ENCODE measurements at places on chromosomes 4 and X.

DNA sequence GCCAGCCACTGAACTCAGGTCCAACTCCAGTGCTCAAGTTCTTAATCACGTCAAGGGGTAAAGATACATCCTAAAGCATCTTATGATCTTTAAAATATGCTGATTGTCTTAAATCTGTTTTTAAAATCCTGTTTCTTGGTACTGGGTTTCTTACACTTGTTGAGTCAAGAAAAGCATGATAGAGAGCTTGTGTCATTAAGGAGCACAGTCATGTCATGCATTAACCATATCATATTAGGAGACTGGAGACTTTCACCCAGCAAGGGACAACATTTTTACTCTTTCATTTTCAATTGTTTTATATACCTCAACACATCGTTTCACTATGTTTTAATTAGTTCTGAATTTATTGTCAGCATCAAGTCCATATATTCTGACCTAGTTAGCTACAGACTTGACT is 41.5 kb downstream of the BCLAF3 start:
- DNase-seq = no peak

- DNase-seq = no peak
Observed at GRCh38 chrX:117711782-117712181, 404.8 kb downstream of the KLHL13 start.

DNA sequence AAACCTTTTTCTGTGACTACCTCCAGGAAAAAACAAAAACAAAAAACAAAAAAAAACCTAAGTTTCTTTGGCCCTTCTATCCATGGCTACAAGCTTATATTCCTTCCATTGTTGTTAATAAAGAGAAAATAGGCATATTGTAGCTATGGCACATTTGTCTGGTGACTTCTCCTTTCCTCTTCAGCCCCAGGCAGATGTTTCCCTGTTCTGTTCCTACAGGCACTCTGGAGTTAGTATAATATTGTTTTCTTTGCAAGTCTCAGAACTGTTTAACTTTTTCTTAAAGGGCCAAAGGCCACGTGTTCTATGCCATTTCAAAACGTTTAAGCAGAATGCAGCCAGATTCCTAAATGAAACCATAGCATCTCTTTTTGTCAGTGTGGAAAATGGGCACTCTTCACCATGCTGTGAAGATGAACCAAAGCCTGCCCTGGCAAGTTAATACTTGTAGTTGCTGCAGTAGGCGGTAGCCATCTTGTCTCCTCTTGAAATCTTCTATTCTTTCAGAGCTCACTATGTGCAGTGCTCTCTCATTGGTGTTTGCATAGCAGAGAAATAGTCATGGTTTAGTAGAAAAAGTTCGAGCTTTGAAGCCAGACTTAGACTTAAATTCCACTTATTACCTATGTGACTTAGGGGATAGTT is 44.8 kb upstream of the MTMR1 start:
- DNase-seq = no peak

DNA sequence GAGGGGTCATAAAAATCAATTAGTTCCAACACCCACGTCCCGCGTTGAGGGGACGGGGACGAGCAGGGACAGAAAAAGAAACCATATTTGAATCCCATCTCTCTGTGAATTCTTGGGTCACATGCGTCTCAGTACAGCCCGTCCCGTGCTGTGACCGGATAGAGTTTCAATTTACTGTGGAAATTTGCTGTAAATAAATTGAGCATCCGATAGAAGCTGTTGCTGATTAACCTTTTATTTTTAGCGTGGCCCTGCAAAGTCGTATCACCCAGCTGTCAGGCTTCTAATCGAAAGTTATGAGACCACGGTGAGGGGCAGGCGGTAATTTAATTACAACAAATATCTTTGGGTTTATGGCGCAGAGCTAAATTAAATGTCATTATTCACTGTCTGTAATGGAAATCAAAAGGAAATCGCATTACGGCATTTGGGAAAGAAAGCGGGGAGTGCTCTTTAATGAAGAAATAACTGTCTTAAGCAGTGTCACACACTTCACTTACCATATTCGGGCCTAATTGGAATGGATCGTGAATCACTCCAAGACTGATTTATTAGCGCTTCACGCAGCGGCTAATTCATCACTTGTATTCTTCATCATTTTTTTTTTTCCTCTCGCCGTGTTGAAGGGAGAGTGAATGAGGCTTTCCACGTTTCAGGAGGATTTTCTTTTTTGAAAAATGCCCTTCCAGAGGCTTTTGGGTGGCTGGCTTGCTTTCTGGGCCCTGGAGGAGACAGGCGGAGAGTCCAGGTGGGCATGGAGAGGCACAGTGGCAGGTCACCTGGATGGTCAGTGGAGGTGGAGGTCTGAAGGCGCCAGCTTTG is 7.3 kb downstream of the SHOX start:
- DNase-seq = no peak

- DNase-seq = no peak
Observed at GRCh38 chrX:151536571-151536970, 26.9 kb upstream of the PASD1 start.

DNA sequence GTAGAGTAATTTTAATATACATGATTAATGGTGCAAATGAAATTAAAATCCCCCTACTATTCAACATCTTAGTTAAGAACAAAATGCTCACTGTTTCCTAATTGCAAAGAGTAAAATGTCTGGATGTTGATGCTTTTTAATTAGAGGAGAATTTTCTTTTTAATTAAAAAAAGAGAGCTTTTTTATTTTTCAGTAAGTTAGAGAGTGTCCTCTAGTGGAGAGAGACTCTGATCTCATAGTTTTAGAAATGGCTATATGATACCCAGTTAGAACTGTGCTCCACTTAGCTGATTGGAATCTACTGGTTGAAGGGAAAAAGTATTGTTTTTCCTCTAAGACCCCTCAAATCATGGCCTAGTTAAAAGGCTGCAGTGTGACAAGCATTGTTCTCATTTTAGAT is 312.0 kb upstream of the MAGEB2 start:
- no peak for DNase-seq

- DNase-seq = no peak
Observed at GRCh38 chrX:136710325-136710951, 62.5 kb downstream of the CD40LG start.

- no peak for DNase-seq
Observed at GRCh38 chr4:185128272-185129119, 14.6 kb upstream of the SLC25A4 start.

DNA sequence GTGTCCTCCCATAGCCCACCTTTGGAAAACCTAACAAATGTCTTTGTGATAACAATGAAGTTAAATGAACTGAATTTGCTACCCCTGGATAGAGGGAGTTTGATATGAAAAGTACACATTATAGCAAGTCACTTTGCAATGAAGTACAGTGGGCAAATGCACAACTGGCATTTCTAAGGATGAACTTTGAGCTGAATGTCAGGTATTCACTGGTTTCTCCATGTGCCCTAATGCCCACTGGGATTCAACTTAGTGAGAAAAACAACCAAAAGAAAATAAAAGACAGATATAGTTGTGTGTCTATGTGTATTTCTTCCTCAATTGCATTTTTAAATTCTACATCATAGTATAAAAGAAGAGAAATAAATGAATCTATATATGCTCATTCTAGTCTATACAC is 51.0 kb downstream of the PAPSS1 start:
- DNase-seq = peak; percentile 3

DNA sequence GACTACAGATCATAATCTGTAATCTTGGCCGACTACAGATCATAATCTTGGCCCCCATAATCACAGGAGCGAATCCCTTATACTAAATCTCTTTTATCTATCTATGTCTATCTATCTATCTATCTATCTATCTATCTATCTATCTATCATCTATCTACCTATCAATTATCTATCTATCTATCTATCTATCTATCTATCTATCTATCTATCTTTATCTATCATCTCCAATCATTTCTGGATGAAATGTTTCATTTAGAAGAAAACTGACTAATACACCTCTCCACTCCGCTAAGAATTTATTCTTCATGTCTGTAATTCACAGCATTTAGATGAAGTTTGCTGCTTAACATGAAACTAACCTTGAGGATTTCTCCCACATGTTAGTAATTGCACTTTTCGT is 45.0 kb upstream of the ACSL1 start:
- no peak for DNase-seq

DNA sequence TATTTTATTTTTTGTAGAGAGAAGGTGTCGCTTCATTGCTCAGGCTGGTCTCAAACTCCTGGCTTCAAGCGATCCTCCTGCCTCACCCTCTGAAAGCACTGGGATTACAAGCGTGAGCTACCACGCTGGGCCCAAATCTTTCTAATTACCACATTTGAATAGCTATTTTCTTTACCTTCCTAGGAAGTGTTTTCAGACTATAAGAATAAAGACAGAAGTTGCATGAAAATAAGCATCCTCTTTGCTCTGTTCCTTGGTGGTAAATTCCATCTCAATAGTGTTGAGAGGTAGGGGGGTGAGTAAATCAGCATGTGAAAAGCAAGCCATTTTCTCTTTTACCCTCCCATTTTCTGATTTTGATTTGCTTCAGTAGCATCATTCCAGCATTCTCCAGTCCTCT is 122.4 kb downstream of the LARP7 start:
- no peak for DNase-seq

- DNase-seq = peak; percentile 91
Observed at GRCh38 chr4:6688879-6689505, 4.7 kb upstream of the S100P start.

DNA sequence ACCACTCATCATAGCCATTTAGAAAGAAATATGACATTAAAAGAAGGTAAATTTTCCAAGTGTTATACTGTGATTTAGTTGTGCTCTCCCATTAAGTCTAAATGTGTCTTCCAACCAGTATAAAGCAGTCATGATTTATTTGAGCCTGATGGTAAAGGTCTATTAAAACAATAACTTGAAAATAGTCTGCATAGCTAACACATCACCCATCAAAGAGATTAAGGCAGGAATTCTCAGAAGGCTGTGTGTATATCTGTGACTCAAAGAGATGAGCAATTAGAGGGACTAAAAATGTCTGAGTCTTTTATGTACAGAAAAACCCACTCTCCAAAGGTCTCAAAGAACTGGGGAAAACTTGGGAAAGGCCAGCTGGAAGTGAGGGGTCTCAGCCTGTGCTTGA is 70.3 kb upstream of the IQCM start:
- no peak for DNase-seq

GRCh38 chrX:107861056-107861455 is 35.4 kb downstream of the MID2 start:
- DNase-seq = no peak

- DNase-seq = no peak
Observed at GRCh38 chr4:24527371-24527770, 57.0 kb downstream of the DHX15 start.

- DNase-seq = peak; percentile 5
Observed at GRCh38 chrX:57918750-57919436, 8.6 kb upstream of the ZXDA start.

GRCh38 chr4:97577004-97577403 is 566.3 kb downstream of the STPG2 start:
- no peak for DNase-seq

DNA sequence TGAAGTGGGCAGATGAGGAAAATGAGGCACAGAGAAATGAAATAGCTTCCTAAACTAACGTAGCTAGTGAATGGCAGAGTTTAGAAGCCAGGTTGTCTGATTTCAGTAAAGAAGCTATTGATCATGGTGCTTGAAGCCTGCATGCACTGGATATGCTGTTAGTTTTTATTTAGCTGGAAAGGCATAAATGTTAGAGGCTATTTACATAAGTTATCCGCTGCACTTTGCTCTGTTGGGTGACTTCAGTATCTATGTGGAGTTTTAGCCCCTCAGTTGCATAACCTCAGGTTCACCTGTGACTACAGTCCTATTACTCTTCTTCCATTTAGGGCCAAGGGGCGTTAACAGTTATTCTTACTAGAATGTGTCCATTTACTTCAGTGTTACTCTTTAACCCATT is 522.4 kb upstream of the RPS6KA3 start:
- DNase-seq = peak; percentile 12

- peak; percentile 17 for DNase-seq
Observed at GRCh38 chr4:141375855-141376254, 155.2 kb downstream of the ZNF330 start.

DNA sequence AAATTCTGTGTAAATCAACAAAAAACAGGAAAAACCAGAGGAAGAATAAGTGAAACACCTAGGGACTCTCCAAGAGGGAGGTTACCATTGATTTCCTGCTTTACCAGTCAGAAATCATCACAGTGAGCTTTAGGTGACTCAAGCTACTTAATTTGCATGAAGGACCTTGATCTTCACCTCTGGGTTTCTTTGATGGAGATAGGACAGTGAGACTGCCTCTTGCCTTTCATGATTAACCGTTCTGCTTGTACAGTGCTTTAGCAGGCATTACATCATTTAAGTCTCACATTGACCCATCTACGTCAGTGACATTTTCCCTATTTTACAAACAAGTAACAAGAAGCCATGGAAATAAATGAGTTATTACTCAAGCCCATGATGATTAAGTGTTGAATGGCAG is 3.4 kb upstream of the GK start:
- DNase-seq = peak; percentile 94

DNA sequence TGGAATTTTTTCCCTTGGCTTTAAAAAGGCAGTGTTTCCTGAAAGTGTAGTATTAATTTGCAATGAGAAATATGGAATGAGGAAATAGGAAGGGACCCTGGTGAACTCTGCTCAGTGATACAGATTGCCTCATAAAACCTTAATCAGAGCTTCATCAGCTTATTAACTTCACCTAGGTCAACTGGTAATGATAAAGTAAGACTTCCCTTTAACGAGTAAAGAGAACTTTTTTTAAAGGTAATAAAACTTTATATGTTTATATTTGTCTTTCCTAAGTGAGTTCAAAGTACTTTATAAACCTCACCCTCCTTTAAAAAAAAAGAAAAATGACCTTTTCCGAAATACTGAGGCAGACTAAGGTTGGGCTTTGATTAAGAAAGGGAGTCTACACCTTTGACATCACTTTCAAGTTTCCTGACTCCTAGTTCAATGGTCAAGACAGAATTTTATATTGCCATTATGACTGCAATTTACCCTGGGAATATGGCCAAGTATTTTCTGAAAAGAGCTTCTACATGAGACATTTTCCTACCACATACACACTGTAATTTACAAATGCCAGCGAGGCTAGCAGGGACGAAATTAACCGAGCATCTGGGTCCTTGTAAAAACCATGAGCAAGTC is 706.3 kb upstream of the TENM3 start:
- DNase-seq = no peak

DNA sequence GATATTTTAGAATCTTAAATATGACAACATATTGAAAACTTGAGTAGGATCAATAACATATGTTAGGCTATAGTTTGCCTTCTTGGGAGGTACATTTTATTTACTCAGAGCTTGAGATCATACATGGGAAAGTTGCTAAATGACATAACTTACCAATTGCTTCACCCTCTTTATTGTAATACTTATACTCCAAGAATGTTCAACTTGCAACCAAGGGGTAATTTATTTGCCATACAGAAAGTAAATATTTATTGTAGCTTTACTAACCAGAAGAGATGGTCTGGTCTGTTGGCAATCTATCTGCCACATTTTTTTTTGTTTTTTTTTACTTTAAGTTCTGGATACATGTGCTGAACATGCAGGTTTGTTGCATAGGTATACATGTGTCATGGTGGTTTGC is 426.6 kb downstream of the ARHGAP24 start:
- no peak for DNase-seq

GRCh38 chr4:139503622-139504166 is 49.8 kb downstream of the RAB33B start:
- no peak for DNase-seq

Measured in HepG2 (cell line).